ENCODE measurements at places on chromosomes 12 and 14.

- no peak for DNase-seq
These were observed 109.3 kb downstream of the NTN4 start for GRCh38 chr12:95681210-95681765.

GRCh38 chr14:75247939-75248338 lies 30.7 kb upstream of the FOS start:
- no peak for DNase-seq

GRCh38 chr14:81868172-81868571 lies 334.5 kb upstream of the SEL1L start:
- no peak for DNase-seq

DNA sequence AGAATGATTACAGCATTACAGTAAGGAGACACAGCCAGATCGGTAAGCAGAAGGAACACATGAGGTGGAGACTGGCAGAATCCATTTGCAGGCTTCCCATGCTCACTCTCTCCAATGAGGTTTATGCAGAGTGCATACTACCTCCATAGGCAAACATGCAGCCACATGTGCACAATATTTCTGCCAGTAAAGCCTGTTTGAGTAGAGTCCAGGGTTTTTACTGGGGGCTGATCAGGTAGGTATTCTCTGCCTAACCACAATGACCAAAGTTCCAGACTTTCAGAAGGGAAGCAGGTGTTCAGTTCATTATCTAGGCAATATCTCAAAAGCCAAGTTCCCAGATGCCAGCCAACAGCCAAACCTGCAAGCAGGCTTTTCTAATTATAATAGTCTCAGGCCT lies 31.1 kb downstream of the INTS13 start:
- DNase-seq, result no peak

DNA sequence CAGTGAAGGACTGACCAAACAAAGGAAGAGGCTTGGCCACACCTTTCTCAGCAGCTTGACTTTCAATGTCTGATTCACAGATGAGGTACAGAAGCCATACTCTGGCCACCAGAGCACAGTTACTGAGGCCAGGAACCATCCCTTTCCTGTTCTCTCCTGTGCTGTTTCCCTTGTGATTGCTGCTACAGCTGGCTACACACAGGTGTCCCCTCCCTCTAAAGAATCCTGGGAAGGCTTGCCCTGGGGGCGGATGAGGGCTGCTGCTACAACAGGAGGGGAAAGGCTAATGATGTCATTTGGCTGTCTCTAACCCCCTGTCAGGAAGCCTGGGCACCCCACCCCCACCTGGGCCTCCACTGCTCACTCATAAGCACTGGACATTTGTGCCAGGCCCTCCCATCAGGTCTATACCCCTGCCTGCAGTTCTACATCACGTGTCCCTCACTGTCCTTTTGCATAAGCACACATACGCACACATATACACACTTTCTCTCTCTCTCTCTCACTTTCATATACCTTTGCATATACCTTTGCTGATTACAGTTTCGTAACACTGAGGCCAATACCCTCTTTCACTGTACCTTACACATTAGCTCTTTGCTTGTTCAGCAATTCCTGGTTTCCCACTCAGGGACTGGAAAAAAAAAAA lies 41.4 kb downstream of the PRPF40B start:
- DNase-seq, result no peak

- DNase-seq, result no peak
These were observed 42.2 kb downstream of the SUDS3 start for GRCh38 chr12:118418385-118419057.

DNA sequence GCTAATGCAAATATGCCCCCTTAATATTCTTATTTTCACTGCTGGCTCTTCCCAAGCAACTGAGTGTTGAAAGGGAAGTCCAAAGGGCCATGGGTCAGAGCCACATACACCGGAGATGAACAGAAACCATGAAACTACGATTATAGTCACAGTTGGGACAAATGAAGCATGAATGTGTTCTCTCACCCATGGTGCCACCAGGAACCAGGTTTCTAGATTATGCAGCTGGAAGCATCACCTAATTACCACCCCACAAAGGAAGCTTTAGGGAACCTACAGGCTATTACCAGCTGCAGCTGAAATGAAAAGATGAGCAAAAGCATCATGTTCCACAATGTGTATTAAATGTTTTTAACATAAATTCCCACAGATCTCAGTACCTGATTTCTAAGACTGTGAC lies 15.4 kb downstream of the TMTC1 start:
- no peak for DNase-seq

Data from CD4-positive, alpha-beta T cell treated with Interleukin-4 for 4 hours (primary cell).